ENCODE measurements at places on chromosomes 11 and 22.

DNA sequence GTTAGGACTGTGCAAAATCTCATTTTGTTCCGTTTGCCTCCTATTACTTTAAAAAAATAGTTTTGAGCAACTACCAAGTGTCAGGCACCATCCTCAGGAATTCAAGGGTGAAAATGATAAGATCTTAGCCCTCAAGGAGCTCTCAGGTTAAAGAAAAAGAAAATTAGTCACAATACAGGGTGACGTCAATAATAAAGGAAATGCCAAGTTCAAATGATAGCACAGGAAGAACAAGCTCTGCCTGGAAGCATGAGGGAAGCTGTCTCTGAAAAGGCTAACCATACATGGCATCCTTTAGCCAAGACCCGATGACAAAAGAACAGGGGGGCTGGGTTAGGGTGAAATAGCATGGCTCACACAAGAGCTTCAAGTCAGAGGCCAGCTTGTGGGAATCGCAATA lies 11.1 kb upstream of the MPZL2 start:
- DNase-seq = no peak

- DNase-seq = no peak
Observed at GRCh38 chr11:101745756-101746155, 161.9 kb upstream of the TRPC6 start.

- DNase-seq = no peak
Observed at GRCh38 chr22:46250783-46251125, 661 bp upstream of the CDPF1 start.

GRCh38 chr11:27972522-27973170 lies 135.3 kb downstream of the KIF18A start:
- no peak for DNase-seq

- DNase-seq = peak; percentile 15
Observed at GRCh38 chr11:66595245-66595904, 2.4 kb downstream of the CCS start.

DNA sequence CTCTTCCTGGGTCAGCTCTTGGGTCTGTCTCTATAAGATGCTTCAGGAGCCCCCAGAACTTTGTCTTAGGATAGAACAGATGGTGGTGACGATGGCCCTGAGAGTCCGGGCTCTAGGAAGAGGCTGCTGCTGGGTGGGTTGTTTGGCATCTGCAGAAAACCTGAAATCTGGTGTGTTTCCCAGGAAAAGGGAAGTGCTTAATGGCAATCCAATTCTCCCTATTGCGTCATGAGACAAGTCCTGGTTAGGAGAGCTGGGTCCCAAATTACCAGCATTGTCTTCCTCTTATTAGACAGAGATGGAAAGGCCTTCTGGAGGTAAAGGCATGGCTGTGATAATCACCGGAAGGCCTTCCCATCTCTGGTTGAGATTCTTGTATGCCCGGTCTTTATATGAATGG lies 48.9 kb upstream of the GRAMD1B start:
- no peak for DNase-seq

- DNase-seq = peak; percentile 18
Observed at GRCh38 chr22:19810381-19811201, 44.1 kb downstream of the GNB1L start.

DNA sequence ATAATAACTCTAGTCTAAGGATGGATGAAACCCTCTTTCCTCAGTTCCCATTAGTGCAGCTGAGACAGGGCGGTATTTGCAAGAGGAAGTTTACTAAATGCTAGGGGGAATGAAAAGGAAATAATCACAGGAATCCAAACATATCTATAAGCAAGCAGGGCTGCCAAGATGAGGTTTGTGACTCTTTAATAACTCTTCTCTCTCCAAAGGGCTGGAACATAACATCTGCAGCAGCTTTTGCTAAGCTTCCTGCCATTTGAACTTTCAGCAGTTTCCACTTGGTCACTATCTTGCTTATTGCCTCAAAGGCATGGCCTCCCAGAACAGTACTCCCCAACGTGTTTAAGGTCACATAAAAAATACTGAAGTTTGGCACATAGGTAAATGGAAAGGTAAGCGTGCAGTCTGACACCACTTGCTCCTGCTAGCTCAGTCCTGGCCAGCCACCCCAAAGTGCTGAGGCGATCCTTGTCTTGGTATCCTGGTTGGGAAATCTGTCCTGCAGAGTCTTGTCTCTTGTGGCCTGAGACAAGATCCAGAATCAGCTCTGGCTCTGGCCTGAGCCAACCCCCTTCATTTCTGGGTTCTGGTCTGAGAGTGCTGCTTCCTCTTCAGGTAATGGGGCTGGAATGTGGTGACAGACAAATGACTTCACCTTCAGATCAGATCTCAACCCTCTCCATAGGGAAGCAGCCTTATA lies 81.8 kb downstream of the KCNC1 start:
- DNase-seq = no peak

DNA sequence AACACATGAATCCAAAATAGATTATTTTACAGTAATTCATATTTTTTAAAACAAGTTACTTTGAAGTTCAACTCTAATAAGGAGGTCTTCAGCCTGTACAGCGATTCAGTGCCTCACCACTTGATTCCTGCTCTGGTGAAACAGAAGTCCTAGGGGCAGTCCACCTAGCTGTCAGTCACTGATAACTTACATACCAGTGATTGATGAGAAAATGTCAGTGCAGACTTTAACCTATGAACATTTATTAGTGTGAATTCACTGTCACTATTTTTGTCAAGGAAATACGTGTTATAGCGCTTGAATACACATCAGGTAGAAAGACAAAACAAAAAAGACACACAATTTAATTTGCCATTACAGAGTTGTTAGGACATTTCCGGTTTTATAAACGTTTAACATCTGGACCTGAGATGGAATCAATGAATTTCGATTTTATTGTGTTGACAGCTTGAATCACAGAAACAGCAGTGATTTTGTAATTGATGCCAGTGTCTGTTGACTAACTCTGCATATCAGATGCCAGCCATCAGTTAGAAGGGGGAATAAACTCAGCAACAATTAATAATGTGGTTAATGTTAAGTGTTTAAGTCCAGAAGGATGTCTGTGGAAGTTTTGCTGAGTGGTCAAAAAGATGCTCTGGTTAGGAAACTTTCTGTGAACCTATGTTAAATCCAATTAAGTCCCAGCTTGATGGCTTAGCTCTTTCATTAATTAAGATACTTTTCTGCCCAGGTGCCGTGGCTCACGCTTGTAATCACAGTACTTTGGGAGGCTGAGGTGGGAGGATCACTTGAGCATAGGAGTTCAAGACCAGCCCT lies 34.5 kb downstream of the ELF5 start:
- no peak for DNase-seq

- no peak for DNase-seq
Observed at GRCh38 chr11:4926608-4927007, 2.5 kb upstream of the OR51G1 start.

GRCh38 chr11:33391893-33392251 lies 134.7 kb downstream of the HIPK3 start:
- DNase-seq = no peak

GRCh38 chr22:35864545-35865165 lies 147.0 kb downstream of the APOL5 start:
- no peak for DNase-seq
